ENCODE measurements at places on chromosomes 2 and 18.

DNA sequence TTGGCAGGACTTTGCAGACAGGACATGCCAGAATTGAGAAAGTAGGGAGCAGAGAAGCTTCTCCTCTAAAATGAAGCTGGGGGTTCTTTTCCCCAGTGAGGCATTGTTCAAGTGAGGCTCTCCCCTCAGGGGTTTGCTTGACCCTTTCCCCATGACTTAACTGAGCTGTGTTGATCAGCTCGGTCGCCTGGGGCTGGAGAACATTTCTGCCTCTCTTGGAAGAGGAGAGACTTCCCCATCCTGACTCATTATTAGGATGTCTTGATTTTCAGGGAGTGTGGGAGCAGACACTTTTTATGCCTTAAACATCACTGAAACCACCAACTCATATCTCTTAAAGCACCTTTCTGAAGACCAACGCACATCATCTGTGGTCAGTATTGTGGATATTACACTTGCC, 27.9 kb upstream of the GLI2 start:
- no peaks in the 10 kb centered on the region for H3K36me3 ChIP-seq
- H3K27me3 ChIP-seq, result peaks cover 27% of the 10 kb centered on the region
- H3K27ac ChIP-seq, result no peak overlapping the region
- no peak overlapping the region for H3K4me3 ChIP-seq
- H3K4me1 ChIP-seq, result peaks cover 3% of the 10 kb centered on the region

DNA sequence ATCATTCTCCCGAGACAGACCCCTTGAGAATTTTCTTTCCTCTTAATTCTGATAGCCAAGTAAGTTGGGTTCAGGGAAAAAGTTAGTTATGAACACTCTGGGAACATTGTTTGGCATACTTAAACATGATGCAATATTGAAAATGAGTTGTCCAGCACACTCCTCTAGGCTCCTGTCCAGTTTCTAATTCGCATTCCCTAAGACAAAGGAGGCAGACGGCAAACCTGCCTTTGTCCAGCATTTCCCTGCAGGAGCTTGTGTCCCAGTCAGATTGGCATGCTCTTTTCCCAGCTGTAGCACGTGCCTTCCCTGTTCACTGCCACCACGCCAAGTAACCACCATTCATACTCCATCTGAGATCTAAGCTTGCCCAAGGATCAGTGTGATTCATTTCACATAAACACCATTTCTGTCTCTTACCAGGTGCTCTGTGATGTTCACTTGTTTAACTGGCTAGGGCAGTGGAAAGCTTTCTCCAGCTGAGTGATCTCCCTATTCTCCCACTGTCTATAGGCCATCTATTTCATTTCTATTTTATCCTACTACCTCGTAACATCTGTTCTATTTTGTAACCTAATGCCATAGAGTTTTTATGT, 150.0 kb upstream of the EPB41L3 start:
- no peak overlapping the region for H3K4me3 ChIP-seq
- no peaks in the 10 kb centered on the region for H3K36me3 ChIP-seq
- DNase-seq, result no peak
- H3K27ac ChIP-seq, result no peak overlapping the region
- peaks cover 1% of the 10 kb centered on the region for H3K27me3 ChIP-seq
- no peaks in the 10 kb centered on the region for H3K4me1 ChIP-seq

DNA sequence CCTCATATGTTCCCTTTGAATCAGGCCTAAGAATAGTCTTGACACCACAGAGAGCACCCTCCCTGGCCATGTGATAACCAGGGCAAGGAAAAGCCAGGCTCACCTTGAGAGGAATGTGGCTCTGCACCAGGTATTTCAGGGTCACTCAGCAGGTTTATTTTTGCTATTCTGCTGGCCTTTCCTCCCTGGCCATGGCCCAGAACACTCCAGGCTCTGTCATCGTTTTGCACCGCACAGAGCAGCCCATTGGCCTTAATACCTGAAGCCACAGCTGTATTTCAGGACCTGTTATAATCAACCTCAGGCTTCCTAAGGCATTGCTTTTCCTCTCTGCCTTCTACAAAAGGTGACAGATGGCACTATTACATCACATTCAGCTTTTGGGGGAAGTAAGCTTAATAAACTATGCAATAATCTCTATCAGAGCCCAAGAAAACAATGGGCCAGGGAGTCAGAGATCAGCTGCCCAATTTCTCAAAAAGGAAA, 668.3 kb downstream of the IRS1 start:
- no peaks in the 10 kb centered on the region for H3K27me3 ChIP-seq
- peaks cover 3% of the 10 kb centered on the region for H3K4me1 ChIP-seq
- DNase-seq, result no peak
- no peaks in the 10 kb centered on the region for H3K36me3 ChIP-seq
- no peak overlapping the region for H3K4me3 ChIP-seq

- no peak for DNase-seq
- no peaks in the 10 kb centered on the region for H3K36me3 ChIP-seq
Observed at GRCh38 chr2:37775908-37776250, 104.4 kb upstream of the CDC42EP3 start.

GRCh38 chr2:37367984-37368383, 23.6 kb downstream of the QPCT start:
- no peak overlapping the region for H3K27ac ChIP-seq
- H3K4me3 ChIP-seq, result no peak overlapping the region
- no peaks in the 10 kb centered on the region for H3K36me3 ChIP-seq
- no peak for DNase-seq

Data from common myeloid progenitor, CD34-positive (primary cell).